Hypothalamus (tissue), 51 donors: ENCODE measurements at places on chromosomes 1 and 21.
A peak's percentile ranks its signal among the peaks of the same experiment; 100 is the strongest.

GRCh38 chr21:25441835-25442234 lies 165.4 kb downstream of the MRPL39 start:
- DNase-seq: no peak

DNA sequence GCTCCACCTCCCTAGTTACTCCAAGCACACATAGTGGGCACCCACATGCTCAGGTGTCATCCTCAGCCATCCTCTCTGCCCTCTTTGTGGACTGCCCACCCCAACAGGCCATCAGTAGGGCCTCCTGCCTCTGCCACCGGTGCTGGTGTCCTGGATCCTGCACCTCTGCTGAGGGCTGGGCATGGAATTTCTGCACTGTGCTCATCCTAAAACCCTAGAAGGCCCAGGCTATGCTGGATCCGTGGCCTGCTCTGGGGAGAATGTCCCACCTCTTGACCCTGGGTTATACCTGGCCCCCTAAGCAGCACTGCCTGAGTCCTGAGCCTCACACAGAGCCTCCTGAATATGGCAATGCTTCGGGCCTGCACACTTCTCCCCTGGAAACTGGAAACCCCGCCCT lies 318.3 kb downstream of the MATN1 start:
- DNase-seq: no peak

DNA sequence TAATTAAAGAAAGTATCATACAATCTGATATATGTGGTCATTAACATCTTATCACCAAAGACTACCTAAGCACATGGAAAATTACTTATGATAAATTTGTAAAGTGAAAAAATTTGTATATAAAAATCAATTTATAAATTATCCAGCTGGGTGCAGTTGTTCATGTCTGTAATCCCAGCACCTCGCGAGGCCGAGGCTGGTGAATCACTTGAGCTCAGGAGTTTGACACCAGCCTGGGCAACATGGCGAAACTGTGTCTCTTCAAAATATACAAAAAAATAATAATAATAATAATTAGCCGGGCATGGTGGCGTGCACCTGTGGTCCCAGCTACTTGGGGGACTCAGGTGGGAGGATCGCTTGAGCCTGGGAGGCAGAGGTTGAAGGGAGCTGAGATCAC lies 82.8 kb upstream of the SYT6 start:
- DNase-seq: no peak

DNA sequence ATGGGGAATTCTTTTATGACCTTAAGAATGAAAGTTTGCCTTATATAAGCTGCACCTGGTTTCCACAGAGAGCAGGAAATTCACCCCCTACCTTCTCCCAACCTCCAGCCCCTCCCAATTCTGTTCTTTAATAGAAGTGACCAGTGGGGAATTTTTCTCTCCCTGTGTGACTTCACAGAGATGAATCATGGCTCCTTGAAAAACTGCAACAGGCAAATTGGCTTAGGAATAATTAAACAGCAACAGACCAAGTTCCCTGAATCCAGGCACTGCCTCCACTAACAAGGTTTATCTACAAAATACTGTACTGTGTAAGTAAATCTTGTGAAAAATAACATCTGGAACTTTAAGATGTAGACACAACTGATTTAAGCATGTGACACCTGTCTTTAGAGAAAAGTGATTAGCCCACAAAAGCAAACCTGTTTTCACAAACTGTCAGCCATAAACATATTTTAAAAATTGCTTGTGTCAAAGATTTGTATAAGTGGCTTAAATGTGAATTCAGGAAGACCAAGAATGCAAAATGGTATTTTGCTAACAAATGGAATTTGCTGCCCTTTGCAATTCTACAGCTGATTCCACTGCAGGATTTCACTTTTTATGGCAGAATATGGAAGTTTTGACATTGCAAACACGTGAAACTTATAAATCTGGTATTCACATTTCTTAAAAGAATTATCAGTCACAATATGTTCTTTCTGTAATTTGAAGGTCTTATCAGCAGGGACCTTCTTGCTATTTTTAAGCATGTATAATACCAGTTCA lies 54.0 kb downstream of the ALG14 start:
- DNase-seq: no peak

DNA sequence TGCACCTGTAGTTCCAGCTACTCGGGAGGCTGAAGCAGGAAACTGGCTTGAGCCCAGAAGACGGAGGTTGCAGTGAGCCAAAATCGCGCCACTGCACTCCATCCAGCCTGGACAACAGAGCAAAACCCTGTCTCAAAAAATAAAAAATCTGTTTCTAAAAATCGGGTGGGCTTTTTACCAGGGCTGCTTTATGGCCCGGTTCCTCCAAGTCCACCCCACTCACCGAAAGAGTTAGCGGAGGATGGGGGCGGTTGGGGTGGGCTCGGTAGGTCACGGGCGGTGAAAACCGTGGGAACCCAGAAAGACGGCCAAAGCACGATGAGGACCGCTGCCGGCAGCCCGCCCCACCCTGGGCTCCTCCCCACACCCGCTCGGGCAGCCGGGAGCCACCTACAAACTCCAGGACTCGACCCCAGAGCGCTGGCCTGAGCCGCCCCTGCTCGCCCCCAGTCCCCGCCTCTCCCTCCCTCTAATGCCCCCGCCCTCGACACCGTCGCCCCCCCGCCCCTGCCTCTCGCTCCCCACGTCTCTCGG lies 846 bp upstream of the PER3 start:
- peak; percentile 61 for DNase-seq

DNA sequence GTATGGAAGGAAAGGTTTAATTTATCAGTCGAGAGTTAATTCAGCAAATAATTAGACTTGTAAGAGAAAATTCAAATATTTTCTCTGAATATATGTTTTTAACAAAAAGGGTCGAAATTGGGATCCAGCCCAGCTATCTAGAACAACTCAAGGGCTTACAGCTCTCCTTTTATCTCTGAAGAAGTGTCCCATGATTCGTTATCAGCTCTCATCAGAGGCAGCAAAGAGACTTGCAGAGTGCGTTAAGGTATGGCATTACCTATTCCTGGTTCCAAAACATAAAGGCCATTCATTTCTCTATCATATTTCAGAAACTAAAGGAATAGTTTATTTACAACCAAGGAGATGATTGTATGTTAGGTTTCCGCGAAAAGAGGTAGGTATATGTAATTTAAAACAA lies 9.4 kb downstream of the VPS45 start:
- DNase-seq: no peak

- no peak for DNase-seq
Observed at GRCh38 chr1:222817529-222817928, 2.7 kb downstream of the DISP1 start.

DNA sequence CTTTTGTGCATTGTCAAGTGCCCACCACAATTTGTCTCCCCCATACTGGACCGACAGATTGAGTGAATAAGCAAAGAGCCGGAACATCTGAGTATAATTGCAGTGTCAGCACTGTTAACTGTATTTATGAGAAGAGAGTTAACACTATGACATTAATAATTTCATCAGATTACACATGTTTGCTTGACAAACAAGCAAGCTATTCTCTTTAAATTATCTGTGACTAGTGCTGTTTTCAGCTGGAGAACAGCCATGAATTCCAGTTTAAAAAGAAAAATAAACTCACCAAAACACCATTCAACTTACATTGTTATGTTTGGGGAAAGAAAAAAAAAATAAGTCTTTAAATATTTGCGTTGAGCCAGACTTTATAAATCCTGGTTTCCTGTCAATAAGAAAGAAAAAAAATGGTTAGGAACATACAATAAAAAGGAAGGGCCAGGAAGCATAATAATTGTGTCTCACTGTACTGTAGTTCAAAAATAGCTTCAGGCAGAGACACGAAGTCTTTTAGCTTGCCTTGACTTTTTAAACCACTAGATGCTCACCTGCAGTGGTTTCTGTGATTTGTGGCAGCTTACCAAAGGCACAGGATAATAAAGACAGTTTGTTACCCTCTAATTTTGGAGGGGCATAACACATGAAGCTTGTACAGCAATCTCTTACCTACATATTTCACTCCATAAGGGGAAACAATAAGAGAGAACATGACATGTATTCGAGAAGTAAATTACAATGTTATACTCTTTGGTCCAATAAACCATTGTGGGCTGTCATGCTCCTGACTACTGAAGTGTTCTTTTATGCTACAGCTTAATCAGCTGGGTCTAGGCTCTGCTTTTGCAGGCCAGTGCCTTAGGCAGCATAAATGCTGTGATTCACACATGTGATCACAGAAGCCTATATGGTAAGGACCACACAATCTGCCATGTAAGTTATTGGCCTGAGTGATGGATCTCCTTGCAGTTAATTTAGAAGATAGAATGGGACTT lies 302.0 kb upstream of the ADGRL2 start:
- DNase-seq: no peak
